ENCODE measurements at places on chromosomes 5 and 9.

- DNase-seq = no peak
Measured at GRCh38 chr5:61625681-61626621, 293.9 kb downstream of the ZSWIM6 start.

- DNase-seq = no peak
Measured at GRCh38 chr5:124932791-124933600, 186.6 kb upstream of the ZNF608 start.

- DNase-seq = no peak
Measured at GRCh38 chr9:120862452-120862851, 14.5 kb downstream of the PHF19 start.

DNA sequence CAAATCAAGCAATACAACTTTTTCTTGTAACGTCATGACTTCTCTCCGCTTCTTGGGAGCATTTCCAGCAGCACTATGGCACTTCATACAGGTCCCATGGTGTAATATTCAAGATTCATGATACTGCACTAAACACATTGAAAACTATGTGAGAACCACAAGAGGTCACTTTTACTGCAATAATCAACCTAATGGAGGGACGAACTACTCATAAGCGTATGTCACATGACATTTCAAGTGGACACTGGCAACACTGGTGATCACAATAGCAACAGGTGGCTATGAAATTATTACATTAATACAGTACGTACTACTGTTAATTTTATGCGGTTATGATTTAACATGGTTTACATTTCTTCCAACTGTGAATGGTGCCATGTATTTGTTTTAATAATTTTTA lies 78.6 kb upstream of the TBC1D9B start:
- peak; percentile 18 for DNase-seq

GRCh38 chr5:155794795-155795194 lies 532.2 kb upstream of the SGCD start:
- no peak for DNase-seq

DNA sequence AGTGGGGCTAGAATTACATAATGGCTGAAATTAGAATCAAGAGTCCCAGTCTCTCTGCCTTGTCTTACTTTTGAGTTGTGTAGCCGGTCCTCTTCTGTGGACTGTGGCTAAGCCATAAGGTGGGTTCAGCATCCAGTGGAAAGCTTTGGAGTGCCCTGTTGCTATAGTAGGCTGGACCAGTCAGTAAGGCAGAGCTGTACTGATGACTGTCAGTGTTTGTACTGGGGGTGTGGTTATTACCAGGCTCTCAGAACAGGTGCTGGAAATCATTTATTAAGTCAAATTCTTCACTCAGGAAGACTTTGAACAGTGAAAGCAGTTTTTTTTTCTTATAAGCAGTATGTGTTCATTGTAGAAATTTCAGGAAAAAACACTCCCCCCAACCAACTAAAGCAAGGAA lies 129.4 kb downstream of the ZSWIM6 start:
- DNase-seq = no peak

DNA sequence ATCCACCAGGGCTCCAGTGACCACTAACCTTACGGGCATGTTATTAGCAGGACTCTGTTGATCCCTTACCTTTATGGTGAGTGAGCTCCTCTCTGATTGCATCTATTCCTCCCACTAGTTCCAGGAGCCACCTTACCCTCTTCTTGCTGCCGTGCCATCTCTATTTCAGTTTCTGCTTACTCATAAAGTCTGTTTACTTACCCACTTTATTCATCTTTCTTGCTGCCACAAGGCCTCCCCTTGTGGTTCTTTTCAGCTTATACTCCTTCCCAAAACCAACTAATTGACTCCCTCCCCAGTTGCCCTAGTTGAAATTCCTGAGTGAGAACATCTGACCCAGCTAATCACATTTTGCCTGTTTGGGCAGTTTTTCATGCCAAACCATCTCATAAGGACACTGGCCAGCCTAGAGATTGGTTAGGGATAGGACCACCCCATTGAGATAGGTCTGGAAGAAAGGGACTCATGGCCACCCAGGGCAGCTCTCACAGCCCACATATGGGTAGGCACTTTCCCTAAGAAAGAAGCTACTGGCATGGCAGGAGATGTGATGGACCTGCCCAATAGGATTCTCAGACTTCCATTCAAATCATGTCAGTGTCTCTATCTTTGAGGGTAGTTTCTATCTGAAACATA lies 412.7 kb downstream of the EFNA5 start:
- no peak for DNase-seq

DNA sequence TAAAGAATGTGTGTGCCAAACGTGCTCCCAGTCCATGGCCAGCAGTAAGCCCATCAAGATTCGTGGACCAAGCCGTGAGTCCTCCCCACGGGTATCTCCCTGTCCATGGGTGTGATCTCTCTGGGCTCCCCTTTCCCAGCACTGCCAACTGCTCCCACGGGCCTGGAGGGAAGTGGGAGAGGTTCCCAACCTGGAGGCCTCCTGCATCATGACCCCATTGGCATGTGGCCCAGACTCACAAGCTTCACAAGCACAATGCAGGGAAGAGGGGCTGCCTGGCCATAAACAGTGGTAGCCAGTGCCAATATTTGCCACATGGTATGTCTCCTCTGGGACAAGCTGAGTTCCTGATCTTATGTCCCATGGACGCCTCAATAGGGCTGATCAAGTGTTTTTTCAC lies 59.1 kb downstream of the ABLIM3 start:
- DNase-seq = no peak

- no peak for DNase-seq
Measured at GRCh38 chr5:118818604-118819003, 169.7 kb downstream of the DTWD2 start.

DNA sequence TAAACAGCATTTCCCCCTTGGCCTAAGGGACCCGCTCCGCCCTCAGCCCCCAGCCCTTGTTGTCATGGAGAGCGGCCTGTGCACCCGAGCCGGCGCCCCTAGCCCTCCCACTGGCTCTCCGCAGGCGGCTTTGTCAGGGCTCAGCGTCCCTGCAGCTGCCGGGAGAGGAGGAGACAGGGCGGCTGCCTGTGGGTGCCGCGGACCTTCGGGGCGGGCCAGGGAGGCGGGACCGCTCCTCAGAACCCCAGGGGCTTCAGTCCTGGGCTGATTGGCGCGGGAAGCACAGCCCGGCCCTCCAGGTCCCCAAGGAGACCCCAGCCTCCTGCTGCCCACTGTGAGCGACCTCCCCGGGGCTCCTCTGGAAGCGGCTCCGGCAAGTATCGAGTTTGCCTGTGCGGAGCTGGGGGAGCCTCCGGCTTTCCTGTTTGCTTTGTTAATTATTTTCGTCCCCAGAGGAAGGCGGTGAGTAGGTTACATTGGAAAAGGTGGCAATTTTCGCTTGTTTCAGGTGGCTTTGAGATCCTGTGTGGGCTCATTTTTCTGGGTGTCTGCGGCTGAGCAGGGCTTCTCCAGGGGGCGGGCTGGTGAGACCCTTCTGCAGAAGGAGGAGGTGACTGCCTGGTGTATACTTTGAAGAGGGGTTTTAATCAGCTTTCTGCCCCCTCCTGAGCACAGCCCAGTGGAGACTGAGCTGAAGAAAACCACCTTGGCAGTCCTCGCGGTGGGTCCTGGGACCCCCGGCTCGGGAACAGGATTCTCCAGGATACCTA lies at the start of gene FGD3:
FGD3 (plus strand) TSS at position 256 of the 770 bp plus-strand sequence. CDS start 28,734 bp downstream, outside the sequence.
- no peak for DNase-seq

GRCh38 chr5:171945476-171945875 lies 61.0 kb downstream of the FBXW11 start:
- no peak for DNase-seq

- no peak for DNase-seq
Measured at GRCh38 chr9:15722888-15723287, 170.0 kb downstream of the CCDC171 start.

GRCh38 chr5:147737921-147738320 lies 44.6 kb downstream of the JAKMIP2 start:
- no peak for DNase-seq

GRCh38 chr5:100898504-100899346 lies 4.4 kb downstream of the ST8SIA4 start:
- DNase-seq = peak; percentile 50

GRCh38 chr5:178625679-178626483 lies 969 bp downstream of the CLK4 start:
- DNase-seq = peak; percentile 27

DNA sequence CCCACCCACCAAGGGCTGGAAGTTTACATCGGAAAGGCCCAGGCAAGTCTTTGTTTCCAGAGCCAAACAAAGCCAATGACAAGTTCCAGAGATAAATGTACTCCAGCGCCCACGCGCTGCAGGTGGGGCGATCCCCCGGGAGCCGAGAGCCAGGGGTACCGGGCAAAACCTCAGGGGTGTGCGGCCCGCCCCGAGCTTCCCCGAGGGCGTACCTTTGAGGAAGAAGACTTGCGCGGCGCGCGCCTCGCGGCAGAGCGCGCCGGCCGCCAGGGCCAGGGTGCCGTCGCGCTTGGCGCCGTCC lies 671 bp downstream of the DUSP1 start:
- DNase-seq = no peak

DNA sequence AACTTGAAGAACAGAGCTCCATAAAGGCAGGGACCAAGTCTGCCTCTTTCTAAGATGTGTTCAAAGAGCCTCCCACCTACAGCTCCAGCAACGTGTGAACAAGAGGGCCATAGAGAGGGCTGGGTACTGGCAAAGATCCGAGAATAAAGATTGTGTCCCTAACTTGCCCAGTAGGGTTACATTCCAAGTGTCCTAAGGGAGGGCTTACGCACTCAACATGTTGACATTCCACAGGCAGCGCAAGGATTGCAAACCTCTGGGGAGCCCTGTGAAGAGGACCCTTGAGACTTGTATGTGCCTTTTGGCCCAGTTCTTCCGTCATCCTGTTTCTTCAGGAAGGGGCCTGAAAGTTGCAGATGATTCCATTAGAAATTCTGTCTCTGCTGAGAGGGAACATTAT lies 48.2 kb upstream of the ENTREP1 start:
- no peak for DNase-seq

DNA sequence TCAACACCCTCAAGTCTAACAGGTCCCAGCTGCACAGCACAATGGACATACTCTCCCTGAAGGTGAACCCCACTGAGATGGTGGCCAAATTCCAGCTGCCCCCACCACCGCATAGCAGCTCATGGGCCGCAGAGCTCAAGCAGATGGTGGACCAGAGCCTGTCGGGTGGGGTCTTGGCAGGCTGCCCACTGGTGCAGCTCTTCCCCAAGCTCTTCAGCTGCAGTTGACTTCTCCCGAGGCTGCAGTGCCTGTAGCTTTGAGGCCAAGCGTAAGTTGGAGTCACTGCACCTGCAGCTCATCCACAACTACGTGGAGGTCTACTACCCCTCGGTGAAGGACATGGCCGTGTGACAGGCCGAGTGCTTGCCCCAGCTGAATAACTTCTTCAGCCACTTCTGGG lies 56.6 kb upstream of the SPTLC1 start:
- no peak for DNase-seq

DNA sequence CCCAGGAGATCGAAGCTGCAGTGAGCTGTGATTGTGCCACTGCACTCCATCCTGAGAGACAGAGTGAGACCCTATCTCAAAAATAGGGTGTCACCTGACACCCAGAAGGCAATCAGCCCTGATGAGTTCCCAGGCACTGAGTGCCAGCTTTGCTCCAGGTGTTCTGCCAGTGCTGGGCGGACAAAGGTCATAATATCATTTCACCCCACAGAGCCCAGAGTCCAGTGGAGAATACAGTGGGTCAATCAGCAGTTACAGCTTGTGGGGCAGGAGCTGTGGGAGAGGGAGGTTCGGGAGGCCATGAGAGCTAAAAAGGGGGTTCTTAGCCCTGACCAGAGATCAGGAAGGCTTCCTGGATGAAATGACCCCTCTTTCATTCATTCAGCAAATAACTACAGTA lies 24.4 kb upstream of the SH3RF2 start:
- DNase-seq = no peak

DNA sequence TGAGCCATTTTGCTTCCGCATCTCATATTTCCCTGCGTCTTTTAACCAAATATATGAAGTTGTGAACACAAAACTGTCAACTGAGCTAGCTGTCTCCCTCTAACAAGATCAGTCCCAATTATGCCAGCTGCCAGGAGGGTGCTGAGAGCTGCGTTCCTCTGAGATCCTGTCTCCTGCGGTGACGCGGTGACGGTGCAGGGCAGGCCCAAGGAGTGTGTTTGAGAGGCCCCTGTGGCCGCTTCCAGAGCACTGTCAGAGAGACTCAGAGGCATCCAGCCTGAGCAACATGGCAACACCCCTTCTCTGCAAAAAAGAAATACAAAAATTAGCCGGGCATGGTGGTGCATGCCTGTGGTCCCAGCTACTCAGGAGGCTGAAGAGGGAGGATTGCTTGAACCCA lies 126.3 kb upstream of the FOXD4L5 start:
- no peak for DNase-seq

DNA sequence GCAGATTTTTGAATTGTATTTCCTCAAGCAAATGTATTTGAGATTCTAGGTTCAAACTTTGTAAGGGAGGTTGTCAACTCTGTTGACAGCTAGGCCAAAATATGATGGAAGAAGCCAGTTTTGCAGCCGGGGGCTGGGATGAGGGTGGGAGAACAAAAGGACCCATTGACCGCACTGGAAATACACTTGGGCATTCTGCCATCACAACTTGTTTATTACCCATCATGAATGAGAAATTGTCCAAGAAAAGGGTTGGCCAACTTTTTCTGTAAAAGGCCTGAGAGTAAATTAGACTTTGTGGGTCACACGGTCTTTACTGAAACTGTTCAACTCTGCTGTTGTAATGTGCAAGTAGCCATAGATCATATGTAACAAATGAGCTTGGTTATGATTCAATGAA lies 221.3 kb upstream of the KLF9 start:
- DNase-seq = no peak

DNA sequence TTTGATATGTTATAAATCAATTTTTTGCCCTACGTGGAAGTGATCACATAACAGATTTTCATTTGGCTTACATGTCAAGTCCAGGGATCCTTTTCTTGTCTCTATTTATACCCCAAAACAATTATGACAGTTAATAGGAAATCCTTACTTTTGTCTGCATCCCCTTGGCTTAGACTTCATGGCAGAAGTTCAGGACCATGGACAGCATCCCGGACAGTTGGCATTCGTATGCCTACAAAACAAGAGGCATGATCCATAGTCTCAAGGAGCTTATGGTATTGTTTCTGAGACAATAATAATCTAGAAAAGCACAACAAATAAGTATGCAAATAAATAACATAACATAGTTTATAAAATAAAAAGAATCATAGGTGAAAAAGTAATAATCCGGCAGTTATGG lies 214.3 kb upstream of the GRIA1 start:
- DNase-seq = peak; percentile 31

- no peak for DNase-seq
Measured at GRCh38 chr5:127074466-127074865, 1.2 kb upstream of the C5orf63 start.

DNA sequence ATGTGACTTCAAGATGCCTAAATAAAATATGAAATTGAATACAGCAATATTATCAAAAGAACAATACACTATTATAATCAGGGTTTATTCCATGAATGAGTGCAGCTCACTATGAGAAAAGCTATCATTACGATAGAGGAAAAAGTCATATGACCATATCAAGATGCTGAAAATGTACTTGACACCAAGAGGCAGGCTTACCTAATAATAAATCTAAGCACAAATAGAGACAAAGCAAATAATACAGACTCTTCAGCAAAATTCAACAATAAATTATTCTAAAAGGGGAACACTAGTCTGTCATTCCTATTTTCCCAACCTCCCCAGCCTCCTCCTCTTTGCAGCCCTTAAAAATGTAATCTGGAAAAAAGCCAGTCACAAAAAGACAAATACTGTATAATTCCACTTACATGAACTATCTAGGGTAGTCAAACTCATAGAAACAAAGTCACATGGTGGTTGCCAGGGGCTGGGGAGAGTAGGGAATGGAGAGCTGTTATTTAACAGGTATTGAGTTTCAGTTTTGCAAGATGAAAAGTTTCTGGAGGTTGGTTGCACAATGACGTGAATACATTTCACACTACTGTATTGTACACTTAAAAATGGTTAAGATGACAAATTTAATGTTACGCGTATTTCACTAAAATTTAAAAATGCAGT lies 148.4 kb downstream of the NFIB start:
- no peak for DNase-seq

All from AML-193 (cell line).